K562 (cell line): ENCODE measurements at places on chromosomes 5 and 9. TPM values are rescaled to one million over a fixed set of nuclear protein-coding genes. Genes with fewer than 3 reads are reported as not detected.

Gene DMRTA1
- not detected in 2 replicates for total RNA-seq

GRCh38 chr9:94002316-94003140 lies 47.4 kb upstream of the BARX1 start:
- DNase-seq = peak; percentile 67

Gene SPATA31C2
- total RNA-seq = 0.04 and 0.16 TPM in 2 replicates

Gene PCDHA9
- not detected in 2 replicates for total RNA-seq

DNA sequence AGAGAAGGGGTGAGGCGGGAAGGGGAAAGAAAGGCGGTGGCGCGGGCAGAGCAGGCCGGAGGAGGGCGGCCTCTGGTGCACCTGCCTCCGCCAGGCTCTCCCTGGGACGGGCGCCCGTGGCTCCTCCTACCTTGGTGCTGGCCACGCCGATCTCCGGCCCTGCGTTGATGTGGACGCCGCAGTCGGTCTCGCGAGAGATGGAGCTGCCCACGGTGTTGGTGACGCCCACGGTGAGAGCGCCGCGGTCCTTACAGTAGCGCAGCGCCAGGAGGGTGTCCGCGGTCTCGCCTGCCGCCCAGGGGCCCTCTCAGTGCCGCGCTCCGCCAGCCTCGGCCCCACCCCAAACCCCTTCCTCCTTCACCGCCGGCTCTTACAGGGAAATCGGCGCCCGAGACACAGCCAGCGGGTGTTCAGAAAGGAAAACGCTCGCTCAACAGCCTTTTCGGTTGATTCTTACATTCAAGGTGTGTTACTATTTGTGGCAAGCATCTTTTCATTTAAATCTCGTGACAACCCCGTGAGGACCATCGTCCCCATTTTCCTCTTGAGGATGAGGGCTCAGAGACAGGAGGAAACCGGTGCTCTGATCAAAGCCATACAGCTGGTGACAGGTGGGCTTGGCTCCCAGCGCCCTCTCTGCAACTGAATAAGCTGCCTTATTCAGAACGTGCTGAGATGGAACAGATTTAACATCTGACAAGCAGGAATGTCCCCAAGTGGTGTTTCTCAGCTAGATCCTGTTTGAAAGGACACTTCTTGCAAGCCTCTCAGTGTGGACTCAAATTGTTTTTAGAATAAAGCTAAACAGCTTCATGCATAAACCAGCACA lies 22.0 kb upstream of the MAPK9 start:
- DNase-seq = peak; percentile 52

- DNase-seq = no peak
Observed at GRCh38 chr5:84383296-84383815, 1.3 kb downstream of the EDIL3 start.

- no peak for DNase-seq
Observed at GRCh38 chr5:158364367-158364766, 505.4 kb upstream of the CLINT1 start.

DNA sequence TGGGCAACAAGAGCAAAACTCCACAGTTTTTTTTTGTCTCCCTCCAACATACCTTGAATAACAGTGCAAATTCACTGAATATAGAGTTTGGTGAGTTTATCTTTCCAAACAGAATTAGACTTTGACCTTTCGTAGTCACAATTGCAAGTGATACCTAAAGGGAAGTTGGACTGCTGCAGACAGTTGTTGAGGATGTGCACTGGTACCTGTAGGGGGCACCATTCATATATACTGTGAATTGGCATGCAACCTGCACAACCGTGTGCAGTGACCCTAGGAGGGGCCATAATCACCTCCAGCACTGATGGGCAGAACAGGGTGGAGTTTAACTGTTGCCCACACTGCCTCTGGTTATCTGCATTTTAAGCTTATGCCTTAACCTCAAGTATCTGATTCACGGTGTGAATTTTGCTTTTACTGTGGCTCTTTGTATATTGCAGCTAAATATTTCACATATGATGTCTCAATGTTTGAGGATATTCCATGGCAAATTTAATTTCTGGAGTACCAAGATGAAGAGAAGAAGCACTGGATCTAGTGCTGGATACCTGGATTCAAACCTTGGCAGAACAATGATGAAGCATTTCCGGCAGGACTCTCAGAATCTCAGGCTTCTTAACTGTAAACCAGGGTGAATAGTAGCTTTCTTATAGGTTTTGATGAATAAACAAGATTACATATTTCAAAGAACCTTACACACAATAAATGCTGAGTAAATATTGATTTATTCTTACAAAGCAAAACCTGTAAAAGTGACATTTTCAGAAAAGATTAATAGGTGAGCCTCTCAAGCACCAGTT lies 144.3 kb downstream of the ACTBL2 start:
- peak; percentile 32 for DNase-seq

GRCh38 chr5:142014911-142015584 lies 2.2 kb upstream of the GNPDA1 start:
- peak; percentile 37 for DNase-seq

Gene SPINK5
- total RNA-seq = 0.29 TPM in 2 replicates

DNA sequence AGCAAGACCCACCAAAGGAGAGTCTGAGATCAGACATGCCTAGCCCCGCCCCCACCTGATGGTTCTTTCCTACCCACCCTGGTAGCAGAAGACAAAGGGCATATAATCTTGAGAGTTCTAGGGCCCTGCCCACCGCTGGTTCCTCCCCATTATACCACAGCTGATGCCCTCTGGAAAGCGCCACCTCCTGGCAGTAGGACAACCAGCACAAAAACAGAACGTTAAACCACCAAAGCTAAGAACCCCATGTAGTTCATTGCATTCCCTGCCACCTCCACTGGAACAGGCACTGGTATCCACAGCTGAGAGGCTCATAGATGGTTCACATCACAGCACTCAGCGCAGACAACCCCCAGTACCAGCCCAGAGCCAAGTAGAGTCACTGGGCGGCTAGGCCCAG lies 81.2 kb upstream of the TRPC7 start:
- no peak for DNase-seq

Gene HMGXB3
- total RNA-seq = 44.1 and 44.3 TPM in 2 replicates

GRCh38 chr5:91291628-91292569 lies 91.2 kb downstream of the ARRDC3 start:
- DNase-seq = peak; percentile 64

DNA sequence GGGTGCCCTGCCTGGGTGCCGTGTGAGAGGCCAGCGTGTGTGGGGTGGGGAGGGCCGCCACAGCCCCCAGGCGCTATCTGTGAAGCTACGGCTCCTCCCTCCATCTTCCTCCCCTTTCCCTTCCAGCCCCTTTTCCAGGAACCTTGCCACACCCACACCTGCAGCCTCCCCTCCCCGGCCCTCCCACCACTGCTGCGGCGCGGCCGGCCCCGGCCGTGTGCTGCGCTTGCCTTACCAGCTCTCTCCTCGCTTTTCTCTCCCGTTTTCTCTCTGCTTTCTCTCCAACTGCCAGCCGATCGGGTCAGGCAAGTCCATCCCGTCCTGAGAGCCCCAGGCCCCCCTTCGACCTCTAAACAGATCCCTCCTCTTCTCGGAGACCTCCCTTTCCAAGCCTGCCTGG lies 21.4 kb downstream of the GOLGA2 start:
- peak; percentile 86 for DNase-seq

- DNase-seq = no peak
Observed at GRCh38 chr5:51988634-51989033, 605.4 kb downstream of the ISL1 start.

- DNase-seq = no peak
Observed at GRCh38 chr5:77906806-77907205, 130.7 kb upstream of the TBCA start.

DNA sequence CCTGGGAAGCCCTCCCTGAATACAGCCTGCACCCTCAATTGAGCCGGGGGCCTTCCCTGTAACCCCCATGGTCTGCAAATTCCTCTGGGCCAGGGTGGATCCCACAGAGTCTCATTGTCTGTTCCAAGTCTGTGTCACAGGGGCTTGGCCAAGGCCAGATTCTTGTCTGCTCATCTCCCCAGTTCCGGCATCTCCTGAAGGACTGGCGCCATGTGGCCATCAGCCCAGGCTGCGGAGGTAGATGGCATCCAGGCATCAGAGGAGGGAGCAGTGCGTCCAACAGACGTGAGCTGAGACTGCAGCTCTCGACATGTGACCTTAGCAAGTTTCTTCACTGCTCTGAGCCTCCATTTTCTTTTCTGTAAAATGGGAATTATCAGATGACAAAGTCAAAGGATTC lies 37.3 kb upstream of the RPL26L1 start:
- no peak for DNase-seq

GRCh38 chr5:17430241-17430640 lies 67.8 kb upstream of the TAF11L2 start:
- DNase-seq = no peak
